ENCODE measurements at places on chromosomes 2 and 18. TPM values are rescaled to one million over a fixed set of nuclear protein-coding genes. Genes with fewer than 3 reads are reported as not detected.

DNA sequence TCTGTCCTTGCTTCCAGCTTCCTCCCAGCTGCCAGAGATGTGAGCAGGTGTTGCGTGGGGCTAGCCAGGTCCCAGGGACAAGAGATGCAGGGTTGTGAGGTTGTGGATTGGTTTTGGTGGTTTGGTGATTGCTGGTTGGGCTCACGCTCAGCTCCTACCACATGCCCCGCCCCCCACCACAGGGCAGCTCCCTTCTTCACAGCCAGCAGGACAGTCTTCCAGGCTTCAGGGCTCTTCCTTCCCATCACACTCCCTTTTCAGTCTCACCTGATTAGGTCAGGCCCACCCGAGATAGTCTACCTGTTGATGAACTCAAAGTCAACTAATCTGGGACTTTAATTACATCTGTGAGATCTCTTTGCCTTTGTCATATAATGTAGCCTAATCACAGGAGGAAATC is 52.0 kb upstream of the GLI2 start:
- H3K36me3 ChIP-seq, result no peaks in the 10 kb centered on the region
- H3K27me3 ChIP-seq, result peaks cover 40% of the 10 kb centered on the region
- no peak overlapping the region for H3K4me3 ChIP-seq

DNA sequence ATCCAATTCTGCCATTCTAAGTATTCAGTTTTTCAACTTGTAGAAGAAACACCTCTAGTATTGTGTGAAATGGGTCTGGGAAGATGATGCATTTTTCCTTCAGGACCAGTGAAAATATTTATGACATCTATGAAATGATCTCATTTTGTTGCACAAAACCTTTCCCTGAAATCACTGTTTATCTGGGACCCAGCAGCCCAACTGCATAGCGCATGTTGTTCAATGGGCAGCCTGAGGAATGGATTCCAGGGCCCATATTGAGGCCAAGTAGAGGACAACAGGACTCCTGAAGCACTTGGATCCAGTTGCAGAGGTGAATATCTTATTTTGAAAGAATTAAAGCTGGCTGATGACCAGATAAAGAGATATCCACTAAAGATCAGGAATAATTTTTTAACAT is 7.3 kb downstream of the RBMS1 start:
- peaks cover 88% of the 10 kb centered on the region for H3K4me1 ChIP-seq
- DNase-seq, result no peak
- no peaks in the 10 kb centered on the region for H3K36me3 ChIP-seq
- H3K4me3 ChIP-seq, result no peak overlapping the region

GRCh38 chr2:104049981-104050380 is 803.9 kb upstream of the POU3F3 start:
- no peak overlapping the region for H3K27ac ChIP-seq
- no peaks in the 10 kb centered on the region for H3K27me3 ChIP-seq
- no peaks in the 10 kb centered on the region for H3K4me1 ChIP-seq

MYCN gene
- 0.97 TPM for total RNA-seq

DNA sequence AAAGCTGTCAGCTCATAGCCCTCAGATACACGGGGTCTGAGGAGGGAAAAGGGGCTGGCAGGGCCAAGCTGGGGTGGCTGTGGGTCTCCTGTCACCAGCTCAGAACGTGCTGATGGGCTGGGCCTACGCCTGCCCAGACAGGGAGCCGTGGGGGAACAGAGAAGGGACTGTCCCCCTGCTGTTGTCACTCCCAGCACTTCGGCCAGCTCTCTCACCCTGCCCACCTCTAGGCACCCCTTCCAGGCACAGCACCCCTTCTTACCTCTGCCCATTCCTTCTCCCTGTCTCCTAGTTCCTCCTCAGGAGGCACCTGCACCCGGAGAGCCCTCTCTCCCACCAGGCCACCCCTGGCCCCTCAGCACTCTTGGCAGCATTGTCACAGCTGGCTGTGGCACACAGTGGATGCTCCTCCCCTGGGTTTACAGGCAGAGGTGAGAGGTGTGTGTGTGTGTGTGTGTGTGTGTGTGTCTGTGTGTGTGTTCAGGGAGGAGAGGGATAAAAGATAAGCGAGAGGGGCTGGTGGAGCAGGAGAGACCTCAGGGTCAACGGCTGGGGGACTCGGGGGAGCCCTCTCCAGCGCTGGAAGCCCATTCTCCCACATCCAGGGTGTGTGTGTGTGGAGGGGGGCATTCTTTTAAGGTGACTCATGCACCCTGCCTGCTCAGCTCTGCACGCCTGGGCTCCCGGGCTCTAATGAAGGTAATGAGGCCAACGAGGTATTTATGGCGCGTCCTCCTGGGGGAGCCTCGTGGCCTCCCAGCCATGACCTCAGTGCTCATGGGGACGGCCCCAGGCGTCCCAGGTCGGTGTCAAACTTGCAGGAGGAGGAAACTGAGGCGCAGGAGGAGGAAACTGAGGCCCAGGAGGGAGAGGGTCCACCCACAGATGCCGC is 66.1 kb upstream of the SMAD7 start:
- H3K27me3 ChIP-seq, result no peaks in the 10 kb centered on the region
- peaks cover 10% of the 10 kb centered on the region for H3K4me1 ChIP-seq
- no peak for DNase-seq

EGR4 gene
- not detected for total RNA-seq

DNA sequence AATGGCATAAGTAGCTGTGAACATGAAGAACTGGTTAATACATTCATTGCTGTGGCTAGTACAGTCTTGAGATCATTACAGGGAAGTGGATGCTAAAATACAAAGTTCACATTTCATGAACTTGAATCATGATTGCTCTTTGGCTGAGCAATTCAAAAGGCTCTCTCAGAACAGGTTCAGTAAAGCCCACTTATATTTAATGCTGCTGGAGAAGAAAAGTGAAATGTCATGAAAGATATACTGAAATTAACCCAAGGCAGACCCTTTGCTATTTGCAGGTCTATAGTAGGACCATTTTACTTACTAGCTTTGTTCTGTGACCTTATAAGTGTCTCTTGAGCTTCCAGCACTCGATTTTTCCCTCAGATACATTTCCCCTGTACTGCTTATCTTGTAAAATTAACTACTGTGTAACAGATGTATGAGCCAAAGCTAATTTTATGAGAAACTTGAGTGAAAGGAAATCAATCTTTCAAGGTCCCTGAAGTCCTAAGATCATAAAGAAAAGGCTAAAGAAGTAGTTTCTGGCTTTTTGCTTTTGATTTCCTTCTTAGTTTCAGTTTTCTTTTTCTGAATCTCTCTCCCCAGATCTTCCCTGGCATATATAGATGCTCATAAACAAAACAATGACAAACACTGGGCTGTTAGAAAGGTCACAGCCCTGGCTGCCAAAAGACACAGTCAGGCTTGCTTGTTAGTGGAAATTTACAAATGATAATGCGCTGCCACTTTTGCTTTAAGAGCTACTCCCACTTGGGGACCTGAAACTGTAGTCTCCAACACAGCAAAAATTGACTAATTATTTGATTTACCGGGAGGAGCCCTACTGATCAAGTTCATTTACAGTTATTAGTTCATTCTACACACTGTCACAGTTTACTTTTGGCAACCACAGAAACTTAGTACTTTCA is 132.7 kb upstream of the XPO1 start:
- peak; percentile 70 for DNase-seq
- H3K36me3 ChIP-seq, result no peaks in the 10 kb centered on the region
- no peaks in the 10 kb centered on the region for H3K27me3 ChIP-seq
- H3K4me1 ChIP-seq, result peaks cover 18% of the 10 kb centered on the region
- H3K27ac ChIP-seq, result peak overlapping the region; percentile 77

DNA sequence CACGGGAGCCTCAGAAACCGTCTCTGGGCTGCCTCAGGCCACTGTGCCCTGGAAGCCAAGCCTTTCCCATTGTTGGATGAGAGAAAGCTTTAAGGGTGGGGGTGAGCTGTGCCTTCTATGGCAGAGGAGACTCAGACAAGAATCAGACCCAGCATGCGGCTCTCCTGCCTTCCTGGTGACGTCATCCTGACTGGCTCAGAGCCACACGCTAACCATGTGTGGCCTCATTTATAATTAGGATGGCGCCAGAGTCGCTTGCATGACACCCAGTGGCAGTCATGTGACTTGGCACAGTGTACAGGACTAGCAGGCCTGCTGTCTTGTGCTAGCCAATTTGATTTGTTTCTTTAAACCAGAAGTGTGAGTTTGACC is 99.1 kb downstream of the SH3BP4 start:
- no peaks in the 10 kb centered on the region for H3K27me3 ChIP-seq
- peaks cover 19% of the 10 kb centered on the region for H3K4me1 ChIP-seq
- peaks cover 31% of the 10 kb centered on the region for H3K36me3 ChIP-seq
- peak overlapping the region; percentile 61 for H3K27ac ChIP-seq
- H3K4me3 ChIP-seq, result no peak overlapping the region
- peak; percentile 94 for DNase-seq

NR4A2 gene
- total RNA-seq, result 0.42 TPM

GRCh38 chr2:172865422-172865821 is 129.8 kb downstream of the RAPGEF4 start:
- no peaks in the 10 kb centered on the region for H3K27me3 ChIP-seq
- H3K27ac ChIP-seq, result no peak overlapping the region
- no peaks in the 10 kb centered on the region for H3K36me3 ChIP-seq

- DNase-seq, result no peak
- no peaks in the 10 kb centered on the region for H3K4me1 ChIP-seq
- no peaks in the 10 kb centered on the region for H3K27me3 ChIP-seq
- no peak overlapping the region for H3K4me3 ChIP-seq
Observed at GRCh38 chr2:182191061-182191460, 205.4 kb downstream of the PPP1R1C start.

GRCh38 chr2:182359990-182360662 is 66.7 kb downstream of the PDE1A start:
- DNase-seq, result no peak
- H3K4me1 ChIP-seq, result peaks cover 19% of the 10 kb centered on the region

LBH gene
- total RNA-seq, result 120 TPM

DNA sequence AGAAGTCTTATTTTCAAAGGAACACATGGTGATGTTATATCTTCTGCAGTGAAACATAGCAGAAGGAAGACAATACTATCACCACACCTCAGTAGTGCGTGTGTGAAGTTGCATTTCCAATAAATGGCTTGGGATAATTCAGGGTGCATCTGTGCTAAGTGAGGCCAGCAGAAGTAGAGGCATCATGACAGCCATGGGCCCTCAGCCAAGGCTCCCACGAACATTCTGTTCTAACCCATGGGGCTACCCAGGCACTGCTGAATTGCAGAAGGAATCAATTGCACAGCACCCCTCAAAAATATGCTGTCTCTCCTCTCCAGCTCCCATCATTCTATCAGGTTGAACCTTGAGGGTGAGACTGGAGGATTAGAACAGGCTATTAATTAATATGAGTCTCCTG is 139.5 kb downstream of the RIF1 start:
- H3K27ac ChIP-seq, result no peak overlapping the region
- peak; percentile 70 for DNase-seq
- H3K4me1 ChIP-seq, result peaks cover under 1% of the 10 kb centered on the region
- no peaks in the 10 kb centered on the region for H3K36me3 ChIP-seq
- no peak overlapping the region for H3K4me3 ChIP-seq

GRCh38 chr2:19710230-19710629 is 191.6 kb downstream of the TTC32 start:
- no peak for DNase-seq
- H3K27ac ChIP-seq, result no peak overlapping the region
- no peak overlapping the region for H3K4me3 ChIP-seq
- H3K27me3 ChIP-seq, result no peaks in the 10 kb centered on the region
- peaks cover 10% of the 10 kb centered on the region for H3K4me1 ChIP-seq
- no peaks in the 10 kb centered on the region for H3K36me3 ChIP-seq

DSG1 gene
- not detected for total RNA-seq

GRCh38 chr18:62745089-62745751 is 29.9 kb downstream of the PHLPP1 start:
- H3K27me3 ChIP-seq, result no peaks in the 10 kb centered on the region
- H3K36me3 ChIP-seq, result no peaks in the 10 kb centered on the region
- peaks cover 40% of the 10 kb centered on the region for H3K4me1 ChIP-seq
- no peak overlapping the region for H3K27ac ChIP-seq
- no peak for DNase-seq

- no peak for DNase-seq
- no peak overlapping the region for H3K27ac ChIP-seq
Observed at GRCh38 chr2:17672583-17673317, 80.9 kb downstream of the SMC6 start.
